ENCODE measurements at places on chromosomes 1 and 21. TPM values are rescaled to one million over a fixed set of nuclear protein-coding genes. Genes with fewer than 3 reads are reported as not detected.
A peak's percentile ranks its signal among the peaks of the same experiment; 100 is the strongest.

- no peak overlapping the region for H3K27ac ChIP-seq
- H3K4me3 ChIP-seq, result no peak overlapping the region
- H3K4me1 ChIP-seq, result no peaks in the 10 kb centered on the region
- no peak for DNase-seq
- H3K36me3 ChIP-seq, result no peaks in the 10 kb centered on the region
Observed at GRCh38 chr1:244732851-244733450, 80.0 kb downstream of the DESI2 start.

Gene ATP6V1G3
- not detected for total RNA-seq

Gene OVAAL
- total RNA-seq, result not detected

Gene FCRL1
- total RNA-seq, result not detected

Gene ILDR2
- total RNA-seq, result not detected

Gene MAP1LC3C
- 9.4 TPM for total RNA-seq

- peaks cover 83% of the 10 kb centered on the region for H3K4me1 ChIP-seq
- H3K4me3 ChIP-seq, result no peak overlapping the region
- DNase-seq, result no peak
- no peaks in the 10 kb centered on the region for H3K36me3 ChIP-seq
Observed at GRCh38 chr1:234718496-234719453, 108.8 kb upstream of the IRF2BP2 start.

GRCh38 chr1:153985941-153986761, at the start of gene RAB13:
RAB13 (minus strand) TSS chr1:153986339; CDS start chr1:153986236, 103 bp downstream.
- peak within 1 kb of the TSS; percentile 47 for H3K4me3 ChIP-seq
- peak within 1 kb of the TSS; percentile 80 for H3K27ac ChIP-seq
- H3K36me3 ChIP-seq, result peaks cover 23% of the 10 kb centered on the region
- H3K27me3 ChIP-seq, result no peaks in the 10 kb centered on the region

DNA sequence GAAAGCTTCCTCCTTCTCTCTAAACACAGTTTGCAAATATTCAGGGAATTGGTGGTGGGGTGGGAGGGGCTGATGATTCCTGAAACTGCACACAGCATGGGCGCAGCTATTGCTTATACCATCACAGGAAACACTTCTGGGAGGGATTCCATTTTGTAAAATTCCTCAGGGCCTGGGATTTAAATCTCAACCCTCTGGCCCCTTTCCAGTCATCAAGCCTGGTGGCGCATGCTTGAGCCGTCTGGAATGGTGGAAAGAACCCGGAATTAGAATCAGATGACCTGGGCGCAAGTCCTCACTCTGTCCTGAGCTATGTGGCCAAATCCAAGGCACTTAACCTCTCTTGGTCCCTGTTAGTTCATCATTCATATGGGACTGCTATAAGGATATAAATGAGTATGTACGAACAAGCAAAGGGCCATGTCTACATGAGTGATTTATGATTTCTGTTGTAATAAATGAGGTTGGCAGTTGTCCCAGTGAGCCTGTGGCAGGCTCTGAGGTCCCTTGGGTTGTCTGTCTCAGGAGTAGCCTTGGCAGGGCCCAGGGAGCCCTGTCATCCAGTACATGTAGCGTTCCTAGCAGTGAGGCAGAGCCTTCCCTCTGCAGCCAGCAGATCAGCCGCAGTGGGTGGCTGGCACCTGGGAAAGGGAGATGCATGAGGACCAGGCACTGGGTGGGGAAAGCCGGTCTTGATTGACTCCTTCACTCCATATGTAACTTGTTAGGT, 72.0 kb downstream of the MAN1C1 start:
- H3K4me3 ChIP-seq, result no peak overlapping the region
- peaks cover 27% of the 10 kb centered on the region for H3K4me1 ChIP-seq
- no peaks in the 10 kb centered on the region for H3K36me3 ChIP-seq
- no peak for DNase-seq
- H3K27me3 ChIP-seq, result no peaks in the 10 kb centered on the region

- H3K36me3 ChIP-seq, result no peaks in the 10 kb centered on the region
- H3K4me1 ChIP-seq, result no peaks in the 10 kb centered on the region
- DNase-seq, result peak; percentile 30
- H3K4me3 ChIP-seq, result no peak overlapping the region
- no peak overlapping the region for H3K27ac ChIP-seq
- no peaks in the 10 kb centered on the region for H3K27me3 ChIP-seq
Observed at GRCh38 chr1:57061369-57061768, 95.6 kb upstream of the C8B start.

GRCh38 chr1:183827801-183828200, 22.9 kb downstream of the RGL1 start:
- DNase-seq, result no peak
- H3K36me3 ChIP-seq, result no peaks in the 10 kb centered on the region
- H3K27me3 ChIP-seq, result no peaks in the 10 kb centered on the region
- H3K27ac ChIP-seq, result no peak overlapping the region
- H3K4me3 ChIP-seq, result no peak overlapping the region

DNA sequence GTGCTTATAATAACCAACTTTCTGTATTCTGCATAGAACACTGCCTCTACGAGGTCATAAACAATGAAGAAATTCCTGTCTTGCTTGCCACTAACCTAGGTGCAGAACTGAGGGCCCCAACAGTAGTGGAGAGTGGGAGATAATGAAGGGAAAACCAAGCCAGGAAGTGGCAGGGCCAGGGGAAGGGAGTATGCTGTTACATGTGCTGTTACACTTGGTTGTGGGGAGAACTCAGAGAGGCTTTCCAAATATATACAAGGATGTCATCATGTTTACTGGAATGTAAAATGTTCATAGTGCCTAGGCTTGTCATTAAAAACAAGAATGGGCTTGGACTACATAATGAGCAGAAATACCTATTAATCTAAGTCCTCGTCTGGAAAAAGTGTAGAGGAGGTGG, 31.1 kb downstream of the NHLH2 start:
- no peaks in the 10 kb centered on the region for H3K27me3 ChIP-seq
- H3K27ac ChIP-seq, result no peak overlapping the region
- H3K4me1 ChIP-seq, result peaks cover 40% of the 10 kb centered on the region
- no peak for DNase-seq
- no peaks in the 10 kb centered on the region for H3K36me3 ChIP-seq

DNA sequence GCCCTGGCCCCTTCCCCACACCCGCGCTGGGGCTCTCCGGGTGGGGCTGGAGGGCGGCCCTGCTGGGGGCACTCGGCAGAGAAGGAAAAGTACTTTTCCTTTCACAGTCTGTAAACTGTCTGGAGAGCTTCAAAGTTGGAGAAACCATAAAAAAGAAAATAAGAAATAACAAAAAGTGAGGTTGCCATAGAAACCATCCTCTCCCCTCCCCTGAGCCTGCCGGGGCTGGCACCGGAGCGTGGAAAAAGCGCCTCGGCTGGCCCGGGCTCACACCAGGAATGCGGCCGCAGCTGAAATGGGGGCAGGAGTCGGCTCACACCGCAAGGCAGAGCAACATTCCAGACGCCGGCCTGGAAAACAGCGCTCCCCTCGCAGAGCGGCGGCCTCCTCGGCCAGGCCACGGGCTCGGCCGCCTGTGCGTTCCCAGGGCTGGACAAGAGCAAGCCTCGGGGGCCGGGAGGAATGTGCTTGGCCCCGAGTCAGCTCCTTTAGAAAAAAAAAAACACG, 69.2 kb downstream of the MORN1 start:
- peak; percentile 95 for DNase-seq
- H3K4me1 ChIP-seq, result peaks cover 32% of the 10 kb centered on the region
- peak overlapping the region; percentile 68 for H3K27ac ChIP-seq

GRCh38 chr1:54952950-54953718, 27.3 kb upstream of the TMEM61 start:
- peaks cover 10% of the 10 kb centered on the region for H3K4me1 ChIP-seq
- no peak overlapping the region for H3K4me3 ChIP-seq
- H3K36me3 ChIP-seq, result no peaks in the 10 kb centered on the region
- no peaks in the 10 kb centered on the region for H3K27me3 ChIP-seq
- no peak for DNase-seq
